ENCODE measurements at places on chromosomes 7 and 10. TPM values are rescaled to one million over a fixed set of nuclear protein-coding genes. Genes with fewer than 3 reads are reported as not detected.

The NEUROD6 gene
- total RNA-seq: not detected

The FBXL13 gene
- 2.2 TPM for total RNA-seq

The ZNF282 gene
- 39.3 TPM for total RNA-seq

The AMPH gene
- total RNA-seq: 8.9 TPM

The ETV1 gene
- total RNA-seq: 81.4 TPM

The ITGA8 gene
- total RNA-seq: not detected

The NKX2-3 gene
- total RNA-seq: not detected

The UCN3 gene
- total RNA-seq: not detected

The BICC1 gene
- total RNA-seq: 0.61 TPM

DNA sequence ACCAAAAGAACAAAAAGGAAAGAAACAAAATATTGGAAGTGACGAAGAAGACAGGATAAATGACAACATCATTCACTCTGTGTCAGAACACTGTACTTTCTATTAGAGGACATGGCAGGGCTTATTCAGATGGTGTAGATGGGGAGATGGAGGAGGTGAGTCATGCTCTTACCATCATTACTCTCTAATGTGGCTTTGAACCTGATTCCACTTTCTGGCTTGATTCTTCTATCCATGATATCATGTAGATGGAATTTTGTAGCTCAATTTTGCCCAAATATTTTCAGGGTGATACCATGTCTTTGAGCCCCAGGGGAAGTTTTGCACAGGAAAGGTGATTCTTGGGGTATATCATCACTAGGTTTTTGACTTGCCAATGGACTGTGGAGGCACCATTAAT lies 91.7 kb downstream of the CFAP58 start:
- no peak overlapping the region for H3K27ac ChIP-seq
- H3K36me3 ChIP-seq: no peaks in the 10 kb centered on the region
- H3K4me1 ChIP-seq: peaks cover 16% of the 10 kb centered on the region
- no peak overlapping the region for H3K4me3 ChIP-seq
- H3K27me3 ChIP-seq: no peaks in the 10 kb centered on the region

GRCh38 chr10:126565441-126565840 lies 105.1 kb downstream of the C10orf90 start:
- H3K4me1 ChIP-seq: peaks cover 55% of the 10 kb centered on the region
- peaks cover 3% of the 10 kb centered on the region for H3K27me3 ChIP-seq
- H3K36me3 ChIP-seq: peaks cover 24% of the 10 kb centered on the region
- H3K4me3 ChIP-seq: no peak overlapping the region
- no peak overlapping the region for H3K27ac ChIP-seq

- no peaks in the 10 kb centered on the region for H3K27me3 ChIP-seq
- H3K36me3 ChIP-seq: no peaks in the 10 kb centered on the region
- H3K4me1 ChIP-seq: peaks cover 16% of the 10 kb centered on the region
- H3K4me3 ChIP-seq: no peak overlapping the region
Observed at GRCh38 chr7:111755383-111755782, 193.1 kb upstream of the IMMP2L start.

DNA sequence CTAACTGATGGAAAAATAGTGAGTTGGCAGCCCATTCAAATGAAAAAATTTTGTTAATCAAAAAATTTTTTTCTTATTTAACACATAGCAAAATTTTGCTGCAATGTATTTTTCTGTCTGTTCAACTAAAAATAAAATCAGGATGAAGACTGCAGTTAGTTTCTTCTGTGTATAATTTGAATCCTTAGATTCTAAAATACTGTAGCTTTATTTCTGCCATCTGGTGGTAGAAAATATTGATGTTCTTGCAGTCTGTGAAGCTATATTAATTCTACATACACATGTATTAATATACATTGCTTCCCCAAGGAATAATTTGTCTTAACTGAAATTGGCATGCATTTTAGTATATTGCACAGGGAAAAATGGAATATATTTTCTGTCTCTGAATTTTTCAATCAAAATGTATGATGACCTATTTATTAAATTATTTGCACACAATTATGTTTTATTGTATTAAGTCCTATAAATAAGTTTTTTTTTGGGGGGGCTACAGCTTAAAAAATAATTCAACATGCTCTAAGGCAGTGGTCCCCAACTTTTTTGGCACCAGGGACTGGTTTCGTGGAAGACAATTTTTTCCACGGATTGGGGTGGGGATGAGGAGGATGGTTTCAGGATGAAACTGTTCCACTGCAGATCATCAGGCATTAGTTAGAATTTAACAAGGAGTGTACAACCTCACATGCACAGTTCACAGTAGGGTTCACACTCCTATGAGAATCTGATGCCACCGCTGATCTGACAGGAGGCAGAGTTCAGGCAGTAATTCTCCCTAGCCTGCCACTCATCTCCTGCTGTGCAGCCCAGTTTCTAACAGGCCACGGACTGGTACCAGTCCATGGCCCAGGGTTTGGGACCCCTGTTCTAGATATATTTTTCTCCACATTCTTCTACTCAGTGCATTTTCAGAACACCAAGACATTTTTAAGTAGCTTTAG lies 119.4 kb downstream of the GNAT3 start:
- no peak overlapping the region for H3K27ac ChIP-seq
- H3K27me3 ChIP-seq: no peaks in the 10 kb centered on the region
- peaks cover 3% of the 10 kb centered on the region for H3K4me1 ChIP-seq
- H3K4me3 ChIP-seq: no peak overlapping the region
- H3K36me3 ChIP-seq: no peaks in the 10 kb centered on the region
- no peak for DNase-seq

- H3K4me3 ChIP-seq: no peak overlapping the region
- no peak overlapping the region for H3K27ac ChIP-seq
- no peak for DNase-seq
- H3K27me3 ChIP-seq: no peaks in the 10 kb centered on the region
- no peaks in the 10 kb centered on the region for H3K4me1 ChIP-seq
Observed at GRCh38 chr7:91156316-91157185, 107.7 kb upstream of the FZD1 start.

- DNase-seq: no peak
- H3K4me3 ChIP-seq: no peak overlapping the region
- no peak overlapping the region for H3K27ac ChIP-seq
- no peaks in the 10 kb centered on the region for H3K36me3 ChIP-seq
Observed at GRCh38 chr7:152392254-152392653, 43.5 kb downstream of the KMT2C start.

- H3K27ac ChIP-seq: no peak overlapping the region
- H3K27me3 ChIP-seq: no peaks in the 10 kb centered on the region
- no peak for DNase-seq
- peaks cover 9% of the 10 kb centered on the region for H3K4me1 ChIP-seq
- no peak overlapping the region for H3K4me3 ChIP-seq
Observed at GRCh38 chr10:9613338-9614075, 1404.2 kb upstream of the CELF2 start.

DNA sequence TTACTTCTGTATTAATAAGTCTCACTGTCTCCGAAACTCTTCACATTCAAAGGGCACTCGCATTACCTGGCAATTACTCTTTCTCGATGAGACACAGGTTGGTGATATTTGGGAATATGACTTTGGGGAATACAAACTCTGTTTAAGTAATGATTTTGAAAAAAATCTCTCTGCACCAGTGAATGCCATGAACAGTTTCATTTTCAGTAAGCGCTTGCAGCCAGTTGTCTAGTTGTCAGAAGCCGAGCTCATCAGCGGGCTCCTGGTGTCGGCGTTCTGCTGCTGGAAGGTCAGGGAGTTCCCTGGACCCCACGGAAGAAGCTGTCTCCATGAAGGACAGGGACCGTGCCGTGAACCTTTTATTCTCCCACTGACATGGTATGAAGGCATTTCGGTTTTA lies 57.7 kb downstream of the PTPRE start:
- H3K4me3 ChIP-seq: no peak overlapping the region
- no peak for DNase-seq
- peaks cover 64% of the 10 kb centered on the region for H3K4me1 ChIP-seq
- no peaks in the 10 kb centered on the region for H3K27me3 ChIP-seq

DNA sequence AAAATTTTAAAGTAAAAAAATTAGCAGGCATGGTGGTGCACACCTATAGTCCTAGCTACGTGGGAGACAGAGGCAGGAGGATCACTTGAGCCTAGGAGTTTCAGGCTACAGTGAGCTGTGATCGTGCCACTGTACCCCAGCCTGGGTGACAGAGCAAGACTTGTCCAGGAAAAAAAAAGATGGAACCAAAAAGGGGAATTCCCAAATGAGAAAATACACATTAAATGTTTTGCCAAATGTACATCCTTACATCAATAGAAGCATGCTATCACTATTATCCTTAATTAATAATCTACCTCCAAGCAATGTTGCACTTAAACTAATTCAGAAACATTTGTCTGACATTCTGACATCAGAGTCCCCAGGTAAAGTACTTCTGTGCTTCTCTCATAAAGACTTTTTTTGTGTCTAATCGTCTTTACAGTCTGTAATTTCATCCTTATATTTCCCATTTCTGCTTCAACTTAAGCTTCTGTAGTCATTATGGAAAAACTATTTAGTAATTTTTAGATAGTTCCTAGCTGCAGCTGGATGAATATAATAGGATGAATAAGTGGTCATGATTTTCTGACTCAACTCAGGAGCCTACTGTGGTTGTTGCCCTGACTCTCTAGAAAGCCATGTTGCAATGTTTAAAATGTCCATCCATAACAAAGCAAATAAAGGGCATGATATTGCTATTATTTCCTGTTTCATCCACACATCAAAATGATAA lies 57.7 kb downstream of the MYPN start:
- DNase-seq: no peak
- H3K27me3 ChIP-seq: no peaks in the 10 kb centered on the region
- H3K4me3 ChIP-seq: no peak overlapping the region

DNA sequence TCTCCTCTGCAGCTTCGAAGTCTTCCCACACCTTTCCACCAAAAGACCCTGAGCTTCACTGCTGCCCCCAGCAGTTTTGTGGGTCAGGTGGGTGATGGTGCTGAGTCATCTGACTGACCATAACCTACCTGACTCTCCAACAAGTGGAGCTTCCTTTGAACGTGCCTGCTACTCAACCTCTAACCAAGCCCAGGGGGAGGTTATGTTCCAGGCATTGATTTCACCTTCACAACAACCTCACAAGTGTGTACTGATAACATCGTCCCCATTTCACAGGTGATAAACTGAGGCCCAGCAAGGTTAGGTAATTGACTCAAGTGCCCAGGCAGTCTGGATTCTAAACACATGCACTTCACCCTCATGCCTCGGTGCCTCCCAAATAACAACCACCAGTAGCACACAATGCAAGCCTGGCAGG lies 66.7 kb downstream of the DLG5 start:
- H3K27me3 ChIP-seq: no peaks in the 10 kb centered on the region
- peaks cover 26% of the 10 kb centered on the region for H3K4me1 ChIP-seq
- no peak overlapping the region for H3K4me3 ChIP-seq
- DNase-seq: no peak

DNA sequence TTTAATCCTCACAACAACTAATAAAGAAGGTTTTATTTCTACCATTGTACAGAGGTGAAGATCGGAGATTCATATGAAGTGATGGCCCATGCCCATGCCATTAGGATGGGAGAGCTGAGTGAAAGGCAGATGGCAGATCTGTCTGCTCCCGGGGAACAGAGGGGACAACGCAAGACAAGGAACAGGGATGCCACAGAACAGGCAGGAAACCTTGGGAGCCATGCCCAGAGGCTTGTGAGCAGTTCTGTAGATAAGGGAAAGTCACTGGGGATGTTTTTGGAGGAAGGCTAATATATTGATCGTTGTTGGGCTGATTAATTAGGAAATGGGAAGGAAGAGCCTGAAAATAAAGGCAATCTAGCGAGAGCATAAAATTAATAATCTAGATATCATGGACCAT lies 73.1 kb upstream of the ITGB1 start:
- no peak overlapping the region for H3K4me3 ChIP-seq
- H3K4me1 ChIP-seq: peaks cover 10% of the 10 kb centered on the region

- DNase-seq: no peak
- H3K27ac ChIP-seq: no peak overlapping the region
- peaks cover 28% of the 10 kb centered on the region for H3K4me1 ChIP-seq
- no peaks in the 10 kb centered on the region for H3K27me3 ChIP-seq
- H3K4me3 ChIP-seq: no peak overlapping the region
Observed at GRCh38 chr10:66162560-66163143, 763.2 kb upstream of the LRRTM3 start.

DNA sequence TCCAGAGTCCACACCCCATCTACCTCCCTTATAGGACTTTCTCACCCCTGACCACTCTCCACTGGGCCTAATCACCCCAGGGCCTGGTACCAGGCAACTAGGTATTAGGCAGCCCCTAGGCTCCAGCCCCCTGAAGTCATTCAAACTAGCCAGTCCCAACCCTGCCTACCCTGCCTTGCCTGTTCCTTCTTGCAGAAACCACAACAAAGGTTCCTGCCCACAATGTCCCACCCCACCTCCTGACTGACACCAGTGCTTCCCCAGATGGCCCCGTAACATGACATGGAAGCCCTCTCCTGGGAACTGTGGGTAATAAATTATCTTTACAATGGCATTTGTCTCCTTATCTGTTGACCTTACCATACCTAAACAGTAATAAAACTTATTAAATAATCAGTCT lies 100.6 kb upstream of the PDE1C start:
- H3K27ac ChIP-seq: no peak overlapping the region
- H3K36me3 ChIP-seq: no peaks in the 10 kb centered on the region
- no peak for DNase-seq
- no peaks in the 10 kb centered on the region for H3K4me1 ChIP-seq
- no peak overlapping the region for H3K4me3 ChIP-seq
- peaks cover 16% of the 10 kb centered on the region for H3K27me3 ChIP-seq

- H3K27ac ChIP-seq: no peak overlapping the region
- H3K4me1 ChIP-seq: peaks cover 14% of the 10 kb centered on the region
- no peaks in the 10 kb centered on the region for H3K36me3 ChIP-seq
- H3K4me3 ChIP-seq: 0 out of 2 replicates have a peak overlapping the region, but pooled peaks have one; percentile 73
- DNase-seq: peak; percentile 88
Observed at GRCh38 chr10:43078986-43079273, 2.1 kb downstream of the RET start.

DNA sequence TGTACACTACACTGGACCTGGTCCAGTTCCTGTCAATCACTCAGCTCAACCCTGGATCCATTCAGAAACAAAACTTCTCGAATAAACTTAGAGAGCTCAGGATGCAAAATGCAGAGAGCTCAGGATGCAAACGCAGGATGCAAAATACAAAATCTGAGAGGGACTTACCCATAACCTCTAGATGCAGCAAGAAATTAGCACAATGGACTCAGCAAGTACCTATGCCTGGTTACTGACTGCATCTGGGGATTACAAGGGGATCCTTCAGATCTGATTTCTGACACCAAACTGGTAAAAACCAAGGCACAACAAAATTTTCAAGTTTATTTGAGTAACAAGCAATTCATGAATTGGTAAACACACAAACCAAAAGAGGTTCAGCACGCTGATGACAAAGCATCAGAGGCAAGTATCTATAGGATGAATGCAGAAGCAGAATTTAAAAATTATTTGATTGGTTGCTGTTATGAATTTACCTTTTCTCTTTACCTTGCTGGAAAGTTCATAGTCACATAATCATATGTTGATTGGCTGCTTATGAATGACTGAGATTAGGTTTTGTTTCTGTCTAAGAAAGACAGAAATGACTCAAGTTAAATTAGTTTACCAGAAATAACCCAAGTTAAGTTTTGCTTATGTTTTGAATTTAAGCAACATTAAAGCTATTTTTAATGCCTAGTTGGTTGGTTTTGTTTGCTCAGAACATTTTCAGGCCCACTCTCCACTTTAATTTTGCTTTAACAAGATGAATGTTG lies 11.4 kb downstream of the GIMAP6 start:
- H3K4me1 ChIP-seq: no peaks in the 10 kb centered on the region
- no peak overlapping the region for H3K27ac ChIP-seq
- no peak overlapping the region for H3K4me3 ChIP-seq
